Uterus (tissue), 4 donors: ENCODE measurements at places on chromosomes 7 and 10. TPM values are rescaled to one million over a fixed set of nuclear protein-coding genes. Genes with fewer than 3 reads are reported as not detected.

Gene STK31
- not detected for total RNA-seq

Gene TCAF2
- 3.3 TPM for total RNA-seq

Gene KIAA1217
- 38.2 TPM for total RNA-seq

Gene ADAP1
- total RNA-seq, result 17.4 TPM

Gene TACC2
- total RNA-seq, result 16.5 TPM

Gene IKZF5
- total RNA-seq, result 3.1 TPM

Gene PYROXD2
- total RNA-seq, result 3.6 TPM

- no peaks in the 10 kb centered on the region for H3K4me1 ChIP-seq
- H3K36me3 ChIP-seq, result no peaks in the 10 kb centered on the region
- DNase-seq, result no peak
- H3K27me3 ChIP-seq, result peaks cover 3% of the 10 kb centered on the region
- H3K27ac ChIP-seq, result no peak overlapping the region
Measured at GRCh38 chr7:83629117-83629880, 19.6 kb downstream of the SEMA3E start.

DNA sequence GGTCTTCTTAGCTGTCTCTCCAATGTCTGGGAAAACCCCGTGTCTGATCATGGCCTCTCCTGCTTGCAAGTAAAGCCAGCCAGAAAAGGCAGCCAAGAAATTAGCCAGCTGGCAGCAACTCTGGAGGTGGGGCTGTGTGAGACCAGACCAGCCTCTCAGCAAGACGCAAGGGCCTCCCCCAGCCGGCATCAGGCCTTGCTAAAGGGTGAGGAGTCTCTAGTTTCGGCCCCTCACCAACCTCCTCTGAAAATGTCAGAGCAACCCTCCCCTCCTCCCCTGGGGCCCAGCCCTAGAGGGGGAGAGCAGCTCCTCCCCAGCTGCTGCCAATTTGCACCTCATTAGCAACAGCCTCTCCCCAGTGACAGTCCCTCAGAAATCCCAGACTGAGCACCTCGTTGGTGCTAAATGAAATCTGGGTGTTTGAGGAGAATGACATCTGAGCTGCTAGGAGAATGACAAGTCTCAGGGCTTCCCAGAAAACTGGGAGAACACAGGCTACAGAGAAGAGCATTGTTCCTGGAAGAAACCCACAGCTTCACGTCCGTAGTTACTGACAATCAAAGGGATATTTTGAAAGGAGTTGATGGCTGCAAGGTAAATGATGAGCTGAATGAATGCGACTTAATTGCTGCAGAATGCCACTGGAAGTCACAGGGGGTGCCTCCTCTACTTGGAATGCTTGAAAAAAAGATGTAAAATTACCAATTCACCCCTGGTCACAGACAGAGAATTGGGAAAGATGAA, 25.9 kb downstream of the DGKI start:
- no peaks in the 10 kb centered on the region for H3K27me3 ChIP-seq
- no peak overlapping the region for H3K27ac ChIP-seq
- DNase-seq, result peak; percentile 29
- no peaks in the 10 kb centered on the region for H3K36me3 ChIP-seq

DNA sequence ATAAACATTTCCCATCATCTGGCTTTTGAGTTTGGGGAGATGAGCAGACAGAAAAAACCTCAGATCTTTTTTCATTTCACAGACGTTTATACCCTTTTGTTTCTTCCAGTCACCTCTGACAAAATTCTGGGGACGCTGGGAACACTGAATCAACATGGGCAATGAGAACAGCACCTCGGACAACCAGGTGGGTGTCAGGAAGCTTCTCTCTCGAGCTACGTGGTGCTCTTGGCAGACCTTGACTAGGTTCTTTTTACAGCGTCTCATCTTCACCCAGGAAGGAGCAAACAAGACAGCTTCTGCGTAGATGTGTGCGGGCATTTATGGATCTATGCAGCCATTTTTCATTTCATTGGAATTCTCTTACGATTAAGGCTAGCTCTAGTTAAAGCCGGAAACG, 32.9 kb downstream of the TACC2 start:
- H3K36me3 ChIP-seq, result no peaks in the 10 kb centered on the region
- no peak for DNase-seq
- H3K27ac ChIP-seq, result no peak overlapping the region
- no peaks in the 10 kb centered on the region for H3K27me3 ChIP-seq
- no peaks in the 10 kb centered on the region for H3K4me1 ChIP-seq

DNA sequence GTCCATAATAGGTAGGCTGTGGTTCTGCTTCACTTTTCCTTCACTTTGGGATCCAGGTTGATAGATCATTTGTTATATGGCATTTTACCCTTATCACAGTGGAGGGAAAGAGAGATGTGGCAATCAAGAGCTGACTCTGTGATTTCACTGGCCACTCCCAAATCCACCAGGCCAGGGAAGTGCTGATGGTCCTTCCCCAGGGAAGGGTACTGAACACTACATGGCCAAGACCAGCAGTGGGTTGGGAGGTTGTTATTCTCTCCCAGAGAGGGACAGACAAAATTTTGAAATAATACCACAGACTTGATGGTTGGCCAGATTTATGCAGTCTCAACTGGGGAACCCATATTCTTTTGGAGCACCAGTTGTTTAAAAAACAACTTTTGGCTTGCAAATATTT, 102.5 kb downstream of the SND1 start:
- no peaks in the 10 kb centered on the region for H3K4me1 ChIP-seq
- H3K27me3 ChIP-seq, result no peaks in the 10 kb centered on the region
- no peak for DNase-seq
- no peak overlapping the region for H3K4me3 ChIP-seq
- no peaks in the 10 kb centered on the region for H3K36me3 ChIP-seq

DNA sequence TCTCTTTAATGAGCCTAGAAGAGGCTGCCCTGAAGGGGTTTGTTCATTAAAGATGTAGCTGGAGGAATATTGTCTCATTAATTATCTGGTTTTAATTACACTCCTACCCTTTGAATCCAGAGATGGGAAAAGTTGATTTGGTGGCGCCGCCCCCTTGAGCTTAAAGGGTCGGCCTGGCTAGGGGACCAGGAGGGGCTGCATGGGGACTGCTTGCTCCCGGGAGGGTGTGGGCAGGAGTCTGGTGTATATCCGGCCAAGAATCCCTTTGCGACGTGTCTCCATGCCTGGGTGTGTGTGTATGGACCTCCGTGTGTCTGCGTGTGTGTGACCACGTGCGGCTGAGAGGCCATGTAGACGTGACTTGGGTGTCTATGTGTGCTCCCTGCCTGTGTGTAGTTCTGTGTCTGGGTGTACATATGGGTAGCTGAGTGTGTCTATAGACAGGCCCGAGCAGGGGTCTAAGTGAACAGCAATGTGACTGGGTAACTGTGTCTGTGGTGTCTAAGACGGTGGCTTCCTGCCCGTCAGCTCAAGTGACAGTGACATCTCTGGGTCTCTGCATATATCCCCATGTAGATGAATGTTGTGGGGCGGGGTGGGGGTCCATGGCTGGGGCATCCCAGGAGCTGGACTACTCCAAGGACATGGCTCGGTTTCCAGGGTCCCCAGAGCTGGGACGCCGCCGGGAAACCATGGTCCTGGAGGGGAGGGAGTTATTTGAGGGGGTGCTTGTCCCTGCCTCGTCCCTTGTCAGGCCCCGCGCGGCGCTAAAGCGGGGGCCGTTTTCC, 10.7 kb downstream of the LBX1 start:
- H3K27me3 ChIP-seq, result peaks cover 22% of the 10 kb centered on the region
- H3K4me1 ChIP-seq, result no peaks in the 10 kb centered on the region
- DNase-seq, result no peak
- no peaks in the 10 kb centered on the region for H3K36me3 ChIP-seq
- H3K4me3 ChIP-seq, result no peak overlapping the region

DNA sequence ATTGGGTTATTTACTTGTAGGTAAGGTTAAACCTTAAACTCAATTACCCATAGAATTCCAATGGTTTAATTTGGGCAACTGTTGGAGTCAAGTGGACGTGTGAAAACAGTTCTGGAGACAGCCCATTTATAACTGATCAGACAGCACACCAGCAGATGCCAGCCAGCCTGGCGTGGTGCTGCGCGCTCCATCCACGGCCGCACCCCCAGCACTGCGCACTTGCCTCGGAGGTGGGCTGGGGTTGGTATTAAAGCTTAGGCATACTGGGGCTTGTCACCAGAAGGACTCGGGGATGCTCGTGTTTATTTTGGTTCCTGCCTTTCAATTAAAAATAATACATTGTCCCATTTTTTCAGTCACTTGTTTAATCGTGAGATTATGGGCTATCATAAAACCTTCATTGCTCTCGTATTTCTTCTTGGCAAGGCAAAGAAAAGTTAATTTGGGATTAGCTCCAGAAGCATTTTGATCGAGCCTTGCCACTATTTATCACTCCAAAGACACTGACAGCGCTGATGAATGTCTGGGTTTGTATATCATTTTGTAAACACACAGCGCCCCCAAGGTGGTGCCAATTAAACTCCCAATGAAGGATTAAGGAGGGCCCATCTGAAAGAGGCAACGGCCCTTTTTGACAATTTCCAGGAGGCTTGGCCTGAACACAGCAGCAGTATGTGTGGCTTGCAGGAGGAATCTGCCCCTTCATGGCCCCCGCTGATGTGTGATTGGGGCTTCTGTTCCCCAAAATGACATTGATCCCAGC, 204.5 kb upstream of the CXCL12 start:
- no peaks in the 10 kb centered on the region for H3K36me3 ChIP-seq
- DNase-seq, result no peak
- no peak overlapping the region for H3K4me3 ChIP-seq
- H3K4me1 ChIP-seq, result no peaks in the 10 kb centered on the region
- peak overlapping the region; percentile 21 for H3K27ac ChIP-seq
- H3K27me3 ChIP-seq, result no peaks in the 10 kb centered on the region

- no peak overlapping the region for H3K27ac ChIP-seq
- no peaks in the 10 kb centered on the region for H3K4me1 ChIP-seq
- no peaks in the 10 kb centered on the region for H3K27me3 ChIP-seq
- no peak overlapping the region for H3K4me3 ChIP-seq
- H3K36me3 ChIP-seq, result no peaks in the 10 kb centered on the region
- DNase-seq, result no peak
Measured at GRCh38 chr10:50615658-50616057, 8.1 kb downstream of the SGMS1 start.

GRCh38 chr10:29386342-29386999, 97.6 kb downstream of the LYZL1 start:
- no peak overlapping the region for H3K27ac ChIP-seq
- no peak for DNase-seq
- H3K27me3 ChIP-seq, result no peaks in the 10 kb centered on the region

DNA sequence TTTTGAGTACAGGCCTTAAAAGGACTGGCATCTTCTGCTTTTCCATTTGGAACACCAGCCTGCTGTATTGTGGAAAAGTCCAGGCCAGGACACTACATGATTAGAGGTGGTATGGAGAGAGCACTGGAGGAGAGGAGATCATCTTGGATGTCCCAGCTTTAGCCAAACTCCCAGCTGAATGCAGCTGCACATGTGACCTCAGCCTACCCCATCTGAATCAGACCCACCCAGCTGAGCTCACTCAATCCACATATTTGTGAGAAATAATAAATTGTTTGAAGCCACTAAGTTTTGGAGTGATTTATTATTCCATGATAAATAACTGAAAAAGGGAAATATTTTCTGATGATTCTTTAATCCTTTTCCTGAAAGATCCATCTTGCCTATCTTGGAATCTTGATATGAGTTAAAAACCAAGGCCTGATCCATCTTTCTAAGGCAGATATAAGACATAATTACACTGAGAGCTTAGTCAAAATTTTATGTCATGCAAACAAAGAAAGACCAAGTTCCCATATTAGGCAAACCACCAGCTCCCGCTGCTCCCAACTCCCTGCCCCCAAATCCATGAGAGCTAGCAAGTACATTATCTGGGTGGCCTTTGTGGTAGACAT, 55.1 kb upstream of the TRIL start:
- DNase-seq, result no peak
- no peaks in the 10 kb centered on the region for H3K36me3 ChIP-seq
- H3K27me3 ChIP-seq, result no peaks in the 10 kb centered on the region
- H3K4me1 ChIP-seq, result no peaks in the 10 kb centered on the region
- no peak overlapping the region for H3K4me3 ChIP-seq
- no peak overlapping the region for H3K27ac ChIP-seq

DNA sequence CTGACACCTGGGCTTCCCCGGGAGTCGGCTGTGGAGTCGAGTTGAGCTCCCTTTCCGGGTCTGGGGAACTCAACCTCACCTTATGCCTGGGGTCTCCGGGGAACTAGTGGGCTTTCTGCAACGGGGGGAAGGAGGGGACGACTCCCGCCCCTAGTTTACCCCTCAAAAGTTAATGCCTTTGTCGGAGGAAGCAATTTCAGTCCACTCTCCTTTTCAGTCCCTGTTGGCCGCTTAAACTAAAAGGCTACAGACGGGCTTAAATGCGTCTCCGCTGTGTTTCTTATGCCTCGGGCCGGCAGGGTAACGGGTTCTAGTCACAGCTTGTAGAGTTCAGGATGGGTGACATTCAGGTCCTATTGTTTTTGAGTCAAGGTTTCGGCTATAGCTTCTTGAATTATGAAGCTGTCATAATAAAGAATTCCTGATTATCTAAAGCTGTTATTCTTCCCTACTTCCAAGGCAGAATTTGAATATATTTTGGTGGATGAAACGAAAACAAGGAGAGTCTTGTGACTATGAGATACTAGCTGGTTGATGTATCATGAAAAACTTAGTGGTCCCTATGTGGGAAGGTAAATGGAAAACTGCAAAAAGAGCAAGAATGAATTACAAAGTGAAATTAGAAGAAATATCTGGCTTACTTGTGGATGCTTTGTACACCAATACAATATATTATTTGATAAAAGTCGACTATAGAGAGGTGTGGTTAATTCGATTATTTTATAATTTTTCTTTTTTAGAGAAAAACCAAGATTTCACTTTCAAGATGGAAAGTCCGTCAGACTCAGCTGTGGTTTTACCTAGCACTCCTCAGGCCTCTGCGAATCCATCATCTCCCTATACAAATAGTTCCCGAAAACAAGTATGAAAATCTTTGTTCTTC, 495 bp downstream of the SFR1 start:
- no peaks in the 10 kb centered on the region for H3K27me3 ChIP-seq
- peak overlapping the region; percentile 99 for H3K27ac ChIP-seq
- H3K4me3 ChIP-seq, result peak overlapping the region; percentile 60
- H3K36me3 ChIP-seq, result no peaks in the 10 kb centered on the region
- no peaks in the 10 kb centered on the region for H3K4me1 ChIP-seq

DNA sequence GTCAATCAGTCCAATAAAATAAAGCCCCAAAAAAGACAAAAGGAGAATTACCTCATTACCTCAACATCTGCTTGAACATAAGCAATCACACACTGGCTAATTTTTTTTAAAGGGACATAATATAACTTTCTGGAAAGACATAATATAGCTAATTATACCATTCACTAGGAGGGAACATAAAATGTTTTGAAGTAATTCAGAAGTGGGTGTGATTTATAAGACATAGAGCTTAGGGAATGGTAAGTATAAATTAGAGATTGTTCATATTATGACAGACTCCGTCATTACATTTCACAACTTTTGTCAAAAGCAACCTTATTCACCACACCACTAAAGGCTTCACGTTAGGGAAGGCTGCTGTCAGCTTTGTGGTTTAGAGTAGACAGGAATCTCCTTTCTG, 3.8 kb downstream of the SHTN1 start:
- H3K36me3 ChIP-seq, result no peaks in the 10 kb centered on the region
- no peaks in the 10 kb centered on the region for H3K27me3 ChIP-seq
- no peak for DNase-seq
- H3K27ac ChIP-seq, result no peak overlapping the region

- peak; percentile 81 for DNase-seq
- no peaks in the 10 kb centered on the region for H3K36me3 ChIP-seq
- no peaks in the 10 kb centered on the region for H3K27me3 ChIP-seq
- H3K27ac ChIP-seq, result no peak overlapping the region
- H3K4me3 ChIP-seq, result no peak overlapping the region
- no peaks in the 10 kb centered on the region for H3K4me1 ChIP-seq
Measured at GRCh38 chr7:94436018-94436604, 41.4 kb downstream of the COL1A2 start.
